ENCODE measurements at places on chromosomes 1 and 21.

- no peak for DNase-seq
Measured at GRCh38 chr1:3685222-3685621, 32.9 kb downstream of the TP73 start.

DNA sequence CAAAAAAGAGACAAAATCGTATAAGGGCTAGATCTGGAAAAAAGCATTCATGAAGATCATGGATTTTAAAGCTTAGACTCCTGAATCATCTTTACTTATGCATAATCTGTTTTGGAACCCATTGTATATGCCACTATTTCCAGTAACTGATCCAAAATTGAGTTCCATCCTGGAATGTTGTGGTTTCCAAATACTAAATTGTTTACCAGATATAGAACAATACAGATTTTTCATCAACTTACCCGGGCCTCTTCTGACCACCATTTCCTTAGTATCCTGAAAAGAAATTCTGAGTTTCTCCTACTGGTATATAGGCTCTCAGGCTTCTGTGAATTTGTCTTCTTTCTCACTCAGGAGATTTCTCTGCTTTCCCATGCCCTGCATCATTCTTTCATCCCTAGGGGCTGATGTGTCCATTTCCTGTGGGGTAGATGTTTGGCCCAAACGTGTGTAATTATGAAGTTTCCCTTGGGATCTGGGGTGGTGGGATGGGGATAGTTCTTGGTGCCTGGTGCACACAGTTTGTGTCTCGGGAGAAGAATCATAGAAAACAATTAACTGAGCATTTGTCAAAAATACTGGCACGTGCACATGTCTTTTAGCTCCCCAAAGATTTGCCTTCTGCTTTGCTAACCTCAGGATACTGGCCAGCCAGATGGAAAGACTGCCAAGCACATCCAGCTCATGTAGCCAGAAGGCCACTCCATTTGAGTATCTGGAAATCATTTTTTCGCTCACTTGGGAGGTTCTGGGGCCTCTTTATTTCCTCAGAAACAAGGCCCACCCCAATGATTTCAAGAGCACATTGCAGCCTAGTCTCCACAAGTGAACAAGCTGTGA lies 127.8 kb downstream of the NTMT2 start:
- DNase-seq, result no peak

GRCh38 chr1:170694172-170694926 lies 30.4 kb downstream of the PRRX1 start:
- no peak for DNase-seq

GRCh38 chr1:1081311-1082238 lies 7.5 kb upstream of the RNF223 start:
- DNase-seq, result no peak

GRCh38 chr21:45098867-45099266 lies 24.5 kb downstream of the ADARB1 start:
- no peak for DNase-seq

- no peak for DNase-seq
Measured at GRCh38 chr1:99614728-99615127, 31.2 kb upstream of the PALMD start.

GRCh38 chr1:27556781-27557595 lies 47.0 kb downstream of the AHDC1 start:
- DNase-seq, result peak; percentile 72

DNA sequence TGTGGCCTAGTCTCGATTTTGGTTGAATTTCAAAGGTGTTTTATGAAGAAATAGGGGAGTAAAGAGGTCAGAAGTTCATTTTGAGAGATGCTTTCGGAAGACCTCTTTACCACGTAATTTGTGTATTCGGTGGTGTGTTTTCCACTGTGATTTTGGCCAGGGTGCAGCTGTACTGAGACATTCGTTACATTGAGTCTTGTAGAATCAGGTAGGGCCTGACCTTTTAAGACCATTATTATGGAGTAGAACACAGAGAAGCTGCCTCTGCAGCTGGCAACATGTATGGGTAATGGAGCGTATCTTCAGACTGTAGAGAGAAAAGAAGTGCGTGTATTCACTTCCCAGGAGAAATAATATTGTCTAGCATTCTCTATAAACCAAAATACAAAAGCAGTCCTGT lies 326.5 kb downstream of the PDE4B start:
- DNase-seq, result no peak

- no peak for DNase-seq
Measured at GRCh38 chr1:207194197-207194596, 90.2 kb downstream of the C4BPA start.

DNA sequence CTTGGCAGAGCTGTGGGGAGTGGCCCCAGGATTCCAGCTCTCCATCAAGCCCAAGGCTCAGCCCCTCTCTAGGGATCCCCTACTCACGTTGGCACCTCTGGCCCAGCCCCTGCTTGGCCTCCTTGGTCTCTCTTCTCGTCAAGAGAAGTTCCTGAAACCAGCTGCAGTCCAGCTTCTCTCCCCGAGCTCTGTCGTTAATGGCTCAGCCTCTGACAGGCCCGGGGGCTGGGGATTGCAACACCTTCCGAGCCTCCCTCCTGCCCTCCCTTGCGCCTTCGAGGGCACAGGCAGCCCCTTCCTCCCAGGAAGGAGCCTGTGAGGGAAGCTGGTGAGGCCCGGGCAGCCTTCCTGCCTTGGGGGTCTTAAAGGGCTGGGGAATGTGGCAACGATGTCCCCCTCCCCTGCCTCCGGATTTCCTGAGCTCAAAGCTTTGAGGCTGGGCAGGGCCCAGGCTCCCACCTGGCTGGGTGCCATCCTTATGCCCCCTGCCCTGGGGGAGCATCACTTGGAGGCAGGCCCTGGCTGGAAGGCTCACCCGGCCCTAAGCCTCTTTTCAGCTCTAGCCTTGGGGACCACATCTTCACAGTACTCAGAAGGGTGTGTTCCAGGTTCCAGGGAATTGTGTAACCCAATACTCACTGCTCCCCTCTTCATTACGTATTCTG lies at the start of gene CSF3R:
CSF3R (minus strand) TSS at position 190 of the 665 bp plus-strand sequence. CDS start 3,417 bp downstream, outside the sequence.
- no peak for DNase-seq

DNA sequence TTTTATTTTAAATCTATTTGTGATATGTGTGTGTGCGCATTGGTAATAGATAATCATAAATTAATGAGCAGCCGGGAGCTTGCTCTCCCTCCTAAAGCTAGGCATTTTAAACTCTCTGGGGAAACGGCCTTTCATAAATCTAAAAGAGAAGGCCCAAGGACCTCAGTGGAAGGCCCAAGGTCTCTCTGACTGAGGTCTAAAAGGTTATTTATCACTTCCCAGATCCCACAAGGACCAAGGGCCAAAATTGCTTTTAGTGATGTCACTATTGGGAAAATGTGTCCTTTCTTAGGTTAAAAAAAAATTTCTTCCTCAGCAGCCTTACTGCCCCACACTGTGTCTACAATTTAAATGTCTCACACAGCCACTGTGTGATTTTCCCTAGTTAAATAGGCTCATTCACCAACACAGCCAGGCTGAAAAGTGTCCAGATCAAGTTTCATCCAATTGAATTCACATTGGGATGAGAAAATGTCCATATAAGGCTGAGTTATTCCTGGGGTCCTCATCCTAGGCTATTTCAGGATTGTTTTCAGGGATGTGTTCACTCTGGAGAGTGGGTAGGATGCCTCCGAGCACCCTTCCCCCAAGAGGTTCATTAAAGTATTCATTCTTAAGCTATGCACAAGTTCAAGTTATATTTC lies 46.1 kb downstream of the SLC44A3 start:
- no peak for DNase-seq

DNA sequence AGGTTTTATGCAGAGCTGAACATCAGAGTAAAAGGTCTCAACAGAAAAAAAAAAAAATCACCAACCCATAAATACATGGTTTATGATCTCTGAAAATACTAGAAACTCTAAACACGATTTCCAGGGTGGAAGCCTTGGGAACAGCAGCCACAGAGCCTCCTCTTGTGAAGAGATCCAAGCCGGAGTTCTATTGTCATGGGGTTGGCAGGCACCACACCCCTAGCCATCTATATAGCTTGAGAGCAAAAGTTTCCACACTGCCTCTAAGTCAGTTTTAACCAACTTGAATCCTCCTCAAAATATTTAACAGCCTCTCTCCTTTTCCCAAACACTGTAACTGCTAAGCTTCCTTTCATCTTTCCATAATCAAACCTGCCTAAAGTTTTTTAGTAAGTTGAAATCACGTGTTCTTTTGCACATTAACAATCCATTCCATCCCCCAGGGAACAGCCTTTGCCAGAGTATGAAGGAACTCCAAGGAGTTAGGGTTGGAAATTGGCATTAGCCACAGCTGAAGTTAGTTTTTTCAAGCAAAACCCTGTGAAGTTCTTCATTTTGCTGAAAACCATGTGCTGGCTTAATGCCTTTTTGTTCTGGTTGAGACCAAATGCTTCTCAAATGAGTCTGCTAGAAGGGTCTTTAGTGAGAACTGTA lies 13.8 kb upstream of the SEC16B start:
- no peak for DNase-seq

- peak; percentile 72 for DNase-seq
Measured at GRCh38 chr1:24932284-24932683, 2.2 kb upstream of the RUNX3 start.

DNA sequence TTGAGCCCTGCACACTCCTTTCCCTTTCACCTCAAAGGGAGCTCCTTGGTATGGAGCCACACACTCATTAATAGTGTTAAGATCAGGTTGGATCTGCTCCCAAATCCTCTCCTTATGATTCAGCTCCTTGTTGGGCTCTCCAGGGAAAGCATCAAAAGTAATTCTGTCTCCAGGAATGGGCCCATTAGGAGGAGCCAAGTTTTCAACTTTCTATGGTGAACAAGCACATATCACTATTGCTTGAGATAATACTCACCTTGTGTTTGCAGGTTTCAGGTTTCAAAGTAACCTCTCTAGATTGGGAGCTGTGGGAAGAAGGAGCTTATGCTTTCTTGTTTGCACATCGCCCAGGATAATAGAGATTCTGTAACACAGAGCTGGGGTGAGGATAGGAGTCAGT lies 164.8 kb downstream of the TNFSF18 start:
- DNase-seq, result no peak

- DNase-seq, result no peak
Measured at GRCh38 chr1:234841710-234842231, 231.8 kb upstream of the IRF2BP2 start.

DNA sequence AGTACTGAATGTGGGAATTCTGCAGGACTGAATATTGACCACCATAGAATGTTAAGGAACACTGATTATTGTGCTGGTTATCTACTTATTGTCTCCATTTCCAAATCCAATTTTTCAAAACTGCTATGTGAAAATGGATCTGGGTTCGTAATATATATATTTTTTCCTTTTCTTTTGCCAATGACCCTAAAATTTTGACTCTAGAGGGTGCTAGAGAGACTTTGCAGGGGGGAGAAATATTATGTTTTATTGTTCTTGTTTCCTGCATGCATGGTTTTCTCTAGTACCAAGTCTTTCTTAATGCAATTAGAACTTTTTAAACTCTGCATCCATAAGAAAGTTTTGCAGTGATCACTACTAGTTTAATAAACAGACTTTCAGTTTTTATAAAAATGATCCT lies 1256.9 kb downstream of the BRINP3 start:
- no peak for DNase-seq

GRCh38 chr1:233512538-233512937 lies 101.4 kb upstream of the KCNK1 start:
- DNase-seq, result no peak

DNA sequence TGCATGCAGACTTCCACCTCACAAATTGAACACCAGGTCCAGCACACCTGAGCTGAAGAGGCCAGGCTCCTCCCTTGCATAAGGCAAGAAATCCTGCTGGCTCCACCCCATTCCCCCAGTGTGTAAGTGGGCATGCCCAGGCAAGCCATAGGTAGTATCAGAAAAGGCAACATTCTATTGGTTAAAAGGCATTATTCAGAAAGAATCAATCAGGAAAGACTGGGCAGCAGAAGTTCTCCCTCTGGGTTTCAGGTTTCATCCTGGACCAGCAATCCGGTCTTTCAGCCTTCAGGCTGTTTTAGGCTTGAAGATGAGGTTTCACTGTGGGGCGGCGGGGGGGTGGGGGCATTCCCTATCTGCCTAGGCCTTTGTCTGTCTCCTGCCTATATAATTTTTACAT lies 42.0 kb upstream of the LHX8 start:
- no peak for DNase-seq

- DNase-seq, result no peak
Measured at GRCh38 chr1:5872886-5873285, 119.3 kb downstream of the NPHP4 start.

GRCh38 chr21:28174006-28174405 lies 818.7 kb downstream of the LTN1 start:
- no peak for DNase-seq

DNA sequence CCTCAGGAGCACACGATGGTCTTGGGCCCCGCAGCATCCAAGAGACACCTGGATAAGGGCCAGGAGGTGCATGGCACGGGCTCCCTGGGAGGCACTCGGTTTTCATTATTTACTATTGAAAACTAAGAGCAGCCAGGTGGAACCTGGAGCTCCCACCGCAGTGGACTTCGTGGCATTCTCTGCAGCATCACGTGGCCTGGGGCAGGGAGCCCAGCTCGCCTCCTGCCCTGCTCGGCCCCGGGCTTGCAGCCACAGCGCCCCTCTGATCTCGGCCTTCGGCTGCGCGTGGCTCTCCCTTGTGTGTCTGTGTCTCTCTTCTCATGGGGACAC lies 121.6 kb downstream of the SIK1 start:
- DNase-seq, result no peak

DNA sequence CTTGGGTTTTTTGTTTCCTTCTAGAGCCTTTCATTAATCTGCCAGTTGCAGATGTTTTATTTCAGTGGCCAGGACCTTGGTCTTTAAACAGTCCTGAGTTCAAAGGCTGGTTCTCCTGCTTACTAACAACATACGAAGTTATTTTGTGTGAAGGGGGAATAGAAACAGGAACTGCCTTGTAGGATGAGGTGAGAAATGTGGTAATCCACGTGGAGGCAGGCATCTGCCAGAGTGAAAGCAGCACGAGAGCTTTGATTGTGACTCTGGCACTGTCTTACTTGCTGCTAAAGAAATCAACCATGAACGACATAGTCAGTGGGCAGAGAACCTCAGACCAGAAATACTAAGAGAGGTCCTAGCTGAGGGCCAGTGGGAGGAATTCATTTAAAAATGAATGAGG lies 30.4 kb downstream of the TMEM63A start:
- no peak for DNase-seq

DNA sequence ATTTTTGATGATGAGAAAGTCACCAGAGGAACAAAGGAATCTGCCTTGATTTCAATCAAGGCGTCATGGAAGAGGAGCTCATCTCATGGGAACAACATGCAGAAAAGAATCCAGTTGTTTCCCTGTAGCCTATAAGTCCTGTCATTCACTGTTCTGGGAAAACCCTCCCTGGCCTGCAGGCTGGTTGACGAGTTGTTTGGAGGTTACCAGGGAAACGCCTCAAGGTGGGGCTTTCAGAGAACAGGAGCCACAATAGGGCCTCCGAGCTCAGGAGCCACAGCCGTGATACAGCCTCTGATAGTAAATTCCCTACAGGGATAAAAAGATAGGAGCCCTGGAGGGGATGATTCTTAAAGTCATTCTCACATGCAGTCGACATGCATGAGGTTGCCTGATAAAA lies 135.2 kb downstream of the PSMG1 start:
- no peak for DNase-seq

All from stimulated activated CD4-positive, alpha-beta T cell treated with anti-CD3 and anti-CD28 coated beads, Interleukin-4, amount 100 ng/mL, for 1 hour (primary cell).